Activated naive CD4-positive, alpha-beta T cell treated with anti-CD3 and anti-CD28 coated beads for 36 hours (primary cell): ENCODE measurements at places on chromosomes 7 and 10. TPM values are rescaled to one million over a fixed set of nuclear protein-coding genes. Genes with fewer than 3 reads are reported as not detected.

Gene SPAM1
- total RNA-seq: not detected

GRCh38 chr10:23291551-23292334 lies 52.9 kb downstream of the C10orf67 start:
- no peak for DNase-seq
- no peaks in the 10 kb centered on the region for H3K36me3 ChIP-seq
- H3K4me3 ChIP-seq: no peak overlapping the region
- no peak overlapping the region for H3K27ac ChIP-seq
- peaks cover 2% of the 10 kb centered on the region for H3K4me1 ChIP-seq

DNA sequence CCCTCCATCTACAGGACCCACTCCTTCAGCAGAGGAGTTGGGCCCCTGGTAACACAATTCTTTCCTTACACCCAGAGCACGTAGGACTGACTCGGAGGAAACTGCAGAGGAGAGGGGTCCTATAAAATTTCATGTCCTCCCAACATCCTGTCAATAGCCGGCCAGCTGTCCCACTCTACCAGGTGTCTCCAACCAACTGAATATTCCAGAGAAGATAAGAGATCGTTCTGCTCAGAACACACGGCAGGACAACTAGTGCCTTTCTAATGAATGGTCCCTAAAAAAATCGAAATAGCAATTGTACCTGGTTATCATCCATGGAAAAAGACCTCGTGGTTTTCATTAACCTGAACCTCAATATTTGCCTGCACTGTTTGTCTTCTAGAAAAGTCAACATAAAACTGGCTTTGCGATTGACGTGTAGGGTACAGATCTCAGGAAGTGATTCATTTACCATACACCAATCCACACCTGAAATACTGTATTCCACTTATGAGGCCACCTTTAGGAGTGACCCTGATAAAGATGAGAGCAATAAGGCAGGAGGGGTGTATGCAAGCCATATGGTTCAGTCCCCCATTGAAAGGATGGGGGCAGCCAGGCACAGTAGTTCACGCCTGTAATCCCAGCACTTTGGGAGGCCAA lies 111.7 kb downstream of the PARP12 start:
- H3K36me3 ChIP-seq: no peaks in the 10 kb centered on the region
- H3K4me1 ChIP-seq: no peaks in the 10 kb centered on the region
- DNase-seq: no peak
- H3K27ac ChIP-seq: no peak overlapping the region

DNA sequence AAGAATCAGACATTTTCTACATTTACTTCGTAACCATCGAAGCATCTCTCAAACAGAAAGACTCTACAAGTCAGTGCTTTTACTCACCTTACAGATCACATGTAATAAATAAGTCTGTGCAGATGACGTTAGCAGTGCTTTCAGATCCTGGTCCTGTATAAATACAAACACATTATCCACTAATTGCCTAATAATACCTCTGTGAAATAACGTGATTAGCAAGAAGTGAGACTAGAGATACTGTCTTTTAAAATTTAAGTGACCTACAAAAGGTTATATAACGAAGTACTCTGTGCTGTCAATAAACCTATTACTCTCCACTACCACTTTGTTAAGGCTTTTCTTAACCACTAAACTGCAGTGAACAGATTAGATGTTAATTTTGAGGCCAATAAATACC lies 246.9 kb downstream of the NSUN6 start:
- no peaks in the 10 kb centered on the region for H3K36me3 ChIP-seq
- peaks cover 19% of the 10 kb centered on the region for H3K27me3 ChIP-seq
- no peak overlapping the region for H3K4me3 ChIP-seq
- H3K4me1 ChIP-seq: peaks cover 8% of the 10 kb centered on the region
- no peak for DNase-seq

DNA sequence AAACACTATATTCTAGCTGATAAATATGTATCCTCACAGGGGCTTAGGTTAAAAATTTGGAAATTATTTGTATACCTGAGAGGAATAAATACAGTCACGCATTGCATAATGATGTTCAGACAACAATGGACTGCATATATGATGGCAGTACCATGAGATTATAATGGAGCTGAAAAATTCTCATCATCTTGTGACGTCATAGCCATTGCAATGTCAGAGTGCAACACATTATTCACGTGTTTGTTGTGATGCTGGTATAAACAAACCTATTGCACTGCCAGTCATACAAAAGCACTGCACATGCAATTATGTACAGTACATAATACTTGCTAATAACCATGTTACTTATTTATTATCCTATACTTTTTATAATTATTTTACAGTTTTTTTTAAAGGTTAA lies 31.4 kb downstream of the STEAP1B start:
- H3K36me3 ChIP-seq: no peaks in the 10 kb centered on the region
- H3K4me3 ChIP-seq: no peak overlapping the region
- H3K27ac ChIP-seq: no peak overlapping the region
- H3K4me1 ChIP-seq: no peaks in the 10 kb centered on the region
- H3K27me3 ChIP-seq: no peaks in the 10 kb centered on the region
- DNase-seq: no peak
